Inflammatory macrophage (primary cell): ENCODE measurements at places on chromosomes 2 and 18.

DNA sequence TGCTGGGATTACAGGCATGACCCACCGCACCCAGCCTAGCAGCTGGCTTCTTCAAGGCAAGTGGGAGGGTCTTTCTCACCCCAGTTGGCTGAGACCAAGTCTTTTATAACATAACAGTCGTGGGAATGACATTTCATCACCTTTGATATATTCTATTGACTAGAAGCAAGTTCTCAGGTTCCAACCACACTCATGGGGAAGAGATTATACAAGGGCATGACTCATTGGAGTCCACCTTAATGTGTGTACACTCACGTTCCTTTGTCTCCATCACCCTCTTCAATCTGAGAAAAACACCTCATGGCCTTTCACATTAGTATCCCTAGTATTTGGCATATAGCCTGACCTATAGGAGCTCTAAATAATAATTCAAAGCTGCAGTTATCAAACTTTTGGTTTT, 2.8 kb upstream of the BBS5 start:
- no peak for DNase-seq

DNA sequence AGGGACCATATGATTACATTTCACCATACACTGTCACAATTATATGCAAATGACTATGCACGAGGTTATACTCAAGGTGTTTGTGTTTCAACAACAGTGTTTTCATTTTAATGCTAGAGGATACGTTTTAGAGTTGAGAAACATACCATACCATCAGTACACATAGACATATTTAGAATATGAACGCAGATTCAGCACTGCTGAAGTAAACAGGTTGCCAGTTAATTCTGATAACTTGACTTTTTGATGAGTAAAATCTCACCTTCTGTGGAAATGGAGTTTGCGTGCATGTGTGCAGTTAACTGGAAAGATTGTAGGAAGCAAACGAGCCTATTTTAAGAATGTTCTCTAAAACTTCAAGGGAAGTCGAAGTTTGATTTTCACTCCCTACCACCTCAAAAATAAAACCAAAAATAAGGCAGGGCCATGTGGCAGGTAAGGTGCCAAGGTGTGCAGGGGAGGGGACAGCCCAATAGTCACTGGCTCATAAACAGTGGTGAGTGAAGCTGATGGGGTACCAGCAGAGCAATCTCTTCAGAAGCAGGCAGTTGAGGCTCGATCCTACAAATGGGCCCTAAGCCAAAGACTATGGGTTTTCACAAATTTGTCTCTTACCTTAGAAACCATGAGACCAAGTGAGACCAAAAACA, 213.1 kb downstream of the IKZF2 start:
- DNase-seq, result no peak

DNA sequence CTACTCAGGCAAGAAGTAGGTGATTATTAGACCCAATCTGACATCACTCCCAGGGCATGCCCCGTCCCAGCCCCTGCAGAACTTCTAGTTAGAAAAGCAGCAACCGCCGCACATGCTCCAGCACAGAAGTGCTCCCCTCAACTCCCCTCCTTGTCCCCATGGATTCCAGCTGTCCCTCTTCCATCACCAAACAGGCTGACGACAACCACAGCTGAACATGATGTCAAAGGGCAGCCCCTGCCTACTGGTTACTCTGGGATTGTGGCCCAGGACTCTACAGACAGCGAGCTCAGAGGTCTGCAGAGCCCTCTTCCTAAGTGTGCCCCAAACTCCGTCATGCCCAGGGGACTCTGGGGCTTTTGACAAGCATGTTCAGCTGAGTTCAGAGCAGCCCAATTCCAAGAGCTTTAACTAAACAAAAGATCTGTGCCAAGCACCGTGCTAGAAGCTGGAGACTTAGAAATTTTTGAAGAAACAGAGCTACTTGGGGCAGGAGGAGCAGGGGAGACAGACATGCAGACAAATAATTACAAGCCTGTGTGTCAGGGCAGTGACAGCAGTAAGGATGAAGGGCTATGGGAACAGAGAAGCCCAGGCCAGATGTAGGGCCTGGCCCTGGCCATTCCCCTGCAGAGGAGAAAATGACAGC, 148.1 kb downstream of the BCL11A start:
- DNase-seq, result no peak

DNA sequence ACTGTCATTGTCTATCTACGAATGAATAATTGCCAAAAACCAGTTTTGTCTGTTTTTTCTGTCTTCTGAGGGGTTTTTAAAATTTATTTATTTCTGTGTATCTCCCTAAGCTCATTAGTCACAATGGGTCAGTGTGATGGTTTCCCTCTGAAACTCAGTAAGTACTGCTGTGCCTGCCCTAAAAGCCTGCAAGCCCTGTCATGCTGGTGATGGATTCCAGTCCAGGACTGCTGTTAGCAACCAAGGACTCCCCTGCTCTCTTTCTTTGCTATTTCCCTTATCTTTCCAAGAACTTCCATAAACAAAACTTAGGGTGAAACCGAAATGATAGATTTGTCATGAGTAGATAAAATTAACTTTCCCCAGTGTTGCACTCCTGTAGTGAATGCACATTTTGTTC, 11.8 kb upstream of the DSG2 start:
- no peak for DNase-seq

- DNase-seq, result no peak
These were observed 41.3 kb upstream of the PPP1R1C start for GRCh38 chr2:181944164-181944913.
